Uterus (tissue), 4 donors: ENCODE measurements at places on chromosomes 2 and 18. TPM values are rescaled to one million over a fixed set of nuclear protein-coding genes. Genes with fewer than 3 reads are reported as not detected.

DNA sequence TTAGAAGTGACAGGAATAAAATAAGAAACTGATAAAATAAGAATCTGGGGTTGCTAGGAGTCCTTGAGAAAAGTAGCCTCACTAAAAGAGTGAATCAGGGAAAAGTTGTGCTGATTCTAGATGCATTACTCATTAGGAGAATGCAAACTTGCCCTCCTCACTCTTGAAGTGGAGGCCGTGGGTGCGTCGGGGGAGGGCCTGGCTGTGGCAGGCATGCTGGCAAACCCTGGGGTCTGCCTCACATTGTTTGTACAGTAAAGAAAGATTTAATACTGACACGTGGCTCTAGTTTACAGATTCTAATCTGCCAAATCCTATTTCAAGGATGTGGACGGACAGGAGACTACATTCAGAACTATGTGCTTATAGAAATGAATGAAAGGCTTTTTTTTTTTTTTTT lies 41.9 kb downstream of the TANC1 start:
- no peak for DNase-seq

CMPK2 gene
- 9.4 TPM for total RNA-seq

DNA sequence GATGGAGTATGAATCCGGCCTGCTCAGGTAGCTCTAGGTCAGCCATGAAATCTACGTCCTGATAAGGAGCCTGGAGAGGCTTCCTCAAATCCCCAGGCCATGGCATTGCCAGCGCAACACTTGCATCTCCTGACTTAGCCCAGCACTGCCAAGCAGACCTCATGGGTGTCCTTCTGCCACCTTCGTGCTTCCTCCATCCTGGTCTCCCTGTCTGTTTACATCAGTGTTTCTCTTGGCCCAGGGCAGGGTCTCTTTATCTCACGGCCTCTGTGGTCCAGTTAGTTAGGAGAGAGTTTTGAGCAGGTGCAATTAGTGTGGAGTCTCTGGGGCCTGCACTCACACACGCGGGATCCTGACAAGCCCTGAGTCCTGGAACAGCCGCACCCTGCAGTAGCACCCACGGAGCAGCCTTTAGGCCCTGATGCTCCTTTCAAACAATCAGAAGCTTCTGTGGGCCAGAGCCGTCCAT lies 193.1 kb upstream of the ARL4C start:
- DNase-seq: no peak

DNA sequence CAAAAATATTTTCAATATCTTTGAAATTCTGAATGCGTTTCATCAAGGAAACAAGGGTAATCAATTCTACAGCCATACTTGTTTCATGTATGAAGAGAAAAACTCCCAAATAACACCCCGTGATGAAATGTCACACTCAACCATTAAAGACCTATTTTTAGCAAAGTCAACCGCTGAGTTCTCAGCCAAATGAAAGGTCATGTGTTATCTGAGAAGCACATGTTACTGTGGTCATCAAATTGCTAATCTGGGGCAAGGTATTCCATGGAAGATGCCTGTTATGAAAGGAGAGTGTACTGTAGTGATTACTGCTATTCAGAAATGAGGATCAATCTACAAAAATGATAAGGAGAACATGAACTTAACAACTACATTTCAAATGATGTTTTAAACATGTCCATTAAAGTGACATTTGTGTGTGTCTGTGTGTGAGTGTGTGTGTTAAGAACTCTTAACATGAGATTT lies 126.7 kb downstream of the BCL2 start:
- no peak for DNase-seq

GRCh38 chr2:167862782-167863181 lies 384.6 kb downstream of the STK39 start:
- DNase-seq: no peak

DUSP2 gene
- 9.8 TPM for total RNA-seq

DNA sequence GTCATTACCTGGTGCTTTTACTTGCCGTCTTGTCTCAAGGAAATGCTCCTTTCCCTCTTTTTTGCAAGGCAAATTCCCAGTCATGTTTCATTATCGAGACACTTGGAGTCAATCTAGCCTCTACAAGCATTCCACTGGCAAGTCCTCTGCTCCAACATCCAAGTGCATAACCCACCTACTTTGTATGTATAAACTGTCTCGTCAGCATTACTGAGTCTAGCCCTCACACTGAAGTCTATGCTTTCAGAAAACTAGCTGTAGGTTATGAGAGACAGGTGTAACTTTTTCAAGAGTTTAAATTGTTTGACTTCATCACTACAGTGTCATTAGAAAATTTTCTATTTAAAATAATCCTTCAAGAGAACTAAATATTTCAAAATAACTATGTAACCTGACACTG lies 319.2 kb downstream of the NBAS start:
- DNase-seq: no peak

GRCh38 chr2:216013080-216013909 lies at the start of gene MREG:
MREG (minus strand) TSS chr2:216013551; CDS start chr2:216013327, 224 bp downstream.
- peak; percentile 72 for DNase-seq

- DNase-seq: no peak
These were observed 1008.0 kb upstream of the CRIM1 start for GRCh38 chr2:35347561-35347960.

DUSP11 gene
- 51.7 TPM for total RNA-seq

DNA sequence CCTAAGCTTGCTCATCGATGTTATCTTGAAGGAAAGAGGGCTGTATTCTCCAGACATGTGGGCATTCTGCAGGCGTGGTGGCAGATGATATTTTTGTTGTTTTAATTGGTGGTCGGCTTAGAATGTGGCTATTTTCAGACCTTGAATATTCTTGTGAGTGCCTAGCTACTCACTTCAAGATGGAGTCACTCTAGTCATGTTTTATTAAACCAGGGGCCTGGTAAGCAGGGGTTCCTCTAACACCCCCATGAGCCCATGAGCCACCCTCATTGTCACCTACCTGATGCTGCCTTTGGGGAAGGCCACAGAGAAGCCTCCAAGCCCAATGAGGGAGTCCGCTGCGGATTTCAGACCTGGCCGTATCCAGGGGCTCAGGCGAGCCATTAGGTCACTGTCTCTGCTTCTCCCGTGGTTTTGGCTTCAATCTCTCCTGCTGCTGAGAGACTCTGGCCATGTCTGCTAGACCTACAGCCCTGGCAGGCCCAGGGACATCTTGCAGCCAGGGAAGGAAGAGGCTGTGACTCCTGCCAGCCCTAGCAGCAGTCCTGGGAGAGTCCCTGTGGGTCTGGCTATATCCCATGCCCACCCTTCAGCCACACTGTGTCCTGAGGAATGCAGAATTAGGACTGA lies 16.3 kb upstream of the KLF11 start:
- no peak for DNase-seq

GRCh38 chr2:137454886-137455285 lies 509.4 kb upstream of the HNMT start:
- DNase-seq: no peak

- DNase-seq: no peak
These were observed 312.0 kb upstream of the VWC2L start for GRCh38 chr2:214098811-214099210.

DNA sequence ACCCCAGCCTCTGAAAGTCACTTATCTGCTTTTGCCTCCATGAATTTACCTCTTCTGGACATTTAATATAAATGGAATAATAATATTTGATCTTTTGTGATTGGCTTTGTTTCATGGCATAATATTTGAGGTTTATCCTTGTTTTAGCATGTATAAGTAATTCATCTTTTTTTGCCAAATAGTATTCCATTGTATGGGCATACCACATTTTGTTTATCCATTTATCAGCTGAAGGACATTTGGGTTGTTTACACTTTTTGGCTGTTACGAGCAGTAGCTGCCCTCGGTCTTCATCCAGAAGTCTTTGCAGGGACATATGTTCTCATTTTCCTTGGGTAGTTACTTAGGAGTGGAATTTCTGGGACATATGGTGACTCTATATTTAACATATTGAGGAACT lies 53.0 kb upstream of the SMIM21 start:
- no peak for DNase-seq

GRCh38 chr2:117128461-117128860 lies 686.0 kb upstream of the DDX18 start:
- no peak for DNase-seq

CREG2 gene
- total RNA-seq: not detected

RSAD2 gene
- 0.51 TPM for total RNA-seq

- DNase-seq: no peak
These were observed 431.2 kb upstream of the FAM98A start for GRCh38 chr2:34030273-34030672.

DNA sequence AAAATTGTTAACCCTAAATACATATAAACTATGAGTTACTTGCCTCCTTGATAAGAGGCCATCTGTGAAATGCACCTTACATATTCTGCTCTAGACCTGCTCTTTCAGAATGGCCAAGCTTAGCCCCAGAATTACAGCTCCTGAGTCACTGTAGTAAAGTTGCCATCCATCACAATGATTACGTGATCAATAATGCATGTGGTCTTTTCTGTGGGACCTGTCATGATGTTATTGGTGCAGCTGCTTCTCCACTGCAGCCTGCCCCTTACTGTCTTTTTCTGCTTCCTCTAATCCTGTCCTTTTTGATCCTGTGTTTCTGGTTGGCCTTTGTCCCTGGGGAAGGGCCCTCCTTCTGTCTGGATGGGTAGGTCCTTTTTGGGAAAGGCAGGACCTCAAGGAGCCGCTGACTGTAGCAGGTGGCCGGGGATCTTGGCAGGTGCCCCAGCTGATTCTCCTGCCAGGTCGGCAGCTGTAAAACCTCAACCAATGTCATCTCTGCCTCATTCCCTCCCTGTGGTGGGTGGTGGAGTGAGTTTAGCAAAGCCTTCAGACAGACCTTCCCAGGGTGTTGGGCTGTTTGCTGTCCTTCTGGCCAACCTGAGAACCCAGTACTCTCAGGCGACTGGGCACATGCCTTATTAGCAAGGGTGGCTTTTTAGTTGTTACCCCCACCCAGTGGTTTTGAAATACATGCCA lies 126.2 kb upstream of the EML6 start:
- DNase-seq: peak; percentile 82

- DNase-seq: no peak
These were observed 250.4 kb upstream of the DSEL start for GRCh38 chr18:67766930-67767329.

DNA sequence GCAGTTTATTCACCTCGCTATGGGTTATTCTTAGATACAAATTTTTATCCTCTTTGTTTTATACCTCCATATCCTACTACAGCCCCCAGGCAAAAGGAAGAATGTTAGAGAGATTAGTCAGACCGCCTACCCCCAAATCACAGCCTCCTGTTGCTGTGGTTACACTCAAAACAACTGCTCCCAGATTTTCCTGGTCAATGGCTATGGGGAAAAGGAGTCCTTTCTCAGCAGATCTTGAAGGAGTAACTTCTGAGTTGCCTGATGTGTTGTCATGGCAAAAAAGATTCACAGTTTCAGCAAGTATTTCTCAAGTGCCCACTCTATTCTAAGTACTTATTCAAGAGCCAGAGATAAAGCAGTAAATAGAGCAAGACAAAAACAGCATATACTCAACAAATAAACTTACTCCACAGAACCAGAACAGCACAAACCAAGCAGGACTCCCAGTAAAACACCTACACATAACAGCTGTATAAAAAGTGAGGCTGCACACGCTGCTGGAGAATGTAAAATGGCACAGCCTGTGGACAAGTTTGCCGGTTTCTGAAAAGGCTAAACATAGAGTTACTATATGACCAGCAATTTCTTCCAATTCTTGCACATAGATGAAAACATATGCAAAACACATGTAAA lies 104.8 kb downstream of the NOL10 start:
- no peak for DNase-seq

DNA sequence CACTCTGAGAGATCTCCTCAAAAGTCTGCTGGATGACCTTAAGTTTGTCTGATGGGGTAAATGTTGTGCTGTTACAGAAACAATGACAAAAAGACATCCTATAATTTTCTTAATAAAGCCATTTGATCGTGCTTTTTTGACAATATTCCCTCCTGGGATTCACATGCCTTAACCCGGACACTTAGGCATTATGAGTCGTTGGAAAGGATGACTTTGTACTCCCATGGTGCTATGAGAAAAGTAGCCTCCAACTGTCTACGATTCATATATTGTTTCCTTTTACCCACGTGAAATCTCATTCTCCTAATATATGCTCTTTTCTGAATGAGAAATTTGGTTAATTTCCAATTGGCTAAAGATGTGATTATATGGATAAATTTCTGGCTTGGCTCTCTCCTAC lies 6.1 kb upstream of the MPP4 start:
- no peak for DNase-seq

SP140L gene
- 7.5 TPM for total RNA-seq

SPDYA gene
- total RNA-seq: not detected

DNA sequence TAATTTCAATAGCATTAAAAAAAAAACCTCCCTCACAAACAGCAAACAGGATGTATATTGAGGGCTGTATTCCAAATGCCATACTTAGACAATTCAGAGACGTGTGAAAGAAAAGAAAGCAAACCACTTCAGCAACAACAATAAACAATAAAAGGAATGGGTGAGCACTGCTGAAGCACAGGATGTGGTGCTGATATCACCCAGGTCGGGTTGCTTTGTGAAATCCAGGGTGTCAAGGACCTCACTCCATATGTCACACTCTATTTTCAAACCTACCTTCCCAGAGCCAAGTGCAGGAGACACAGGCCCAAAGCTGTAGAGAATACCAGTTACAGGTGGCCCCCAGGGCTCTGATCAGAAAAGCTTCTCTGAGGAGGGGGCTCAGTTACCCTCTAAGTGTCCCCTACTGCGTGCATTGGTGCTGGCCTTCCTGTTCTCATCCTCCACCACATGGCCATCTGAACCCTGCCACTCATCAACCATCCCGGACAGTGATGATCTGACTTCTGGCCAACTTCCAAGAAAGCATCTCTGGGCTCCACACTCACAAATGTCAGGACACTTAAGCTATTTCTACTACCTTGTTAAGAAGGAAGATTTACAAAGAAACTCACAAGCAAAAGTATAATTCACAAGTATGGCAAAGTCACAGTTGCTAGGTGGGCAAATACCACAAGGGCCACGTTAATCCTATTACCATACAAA lies 363.0 kb downstream of the SS18 start:
- no peak for DNase-seq

ALK gene
- not detected for total RNA-seq

- DNase-seq: no peak
These were observed 18.0 kb downstream of the LRRC30 start for GRCh38 chr18:7248877-7249276.

DNA sequence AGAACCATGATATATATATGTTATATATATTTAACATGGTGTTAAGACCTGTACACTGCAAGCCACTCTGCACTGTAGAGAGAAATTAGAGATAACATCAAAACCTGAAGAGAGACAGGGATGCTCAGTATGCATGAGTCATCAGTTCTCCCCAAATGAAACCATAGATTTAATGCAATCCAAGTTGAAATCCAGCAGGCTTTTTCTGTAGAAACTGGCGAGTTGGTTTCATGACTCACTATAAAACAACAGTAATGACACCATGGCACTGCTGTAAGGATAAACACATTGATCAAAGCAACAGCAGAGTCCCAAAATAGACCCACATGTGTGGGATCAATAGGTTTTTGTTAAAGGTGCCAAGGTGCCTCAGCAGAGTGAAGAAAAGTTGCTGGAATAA lies 65.8 kb downstream of the RTP5 start:
- no peak for DNase-seq
